Ureter (tissue), 1 donor: ENCODE measurements at places on chromosomes 1 and 21. TPM values are rescaled to one million over a fixed set of nuclear protein-coding genes. Genes with fewer than 3 reads are reported as not detected.

CCDC185 gene
- not detected for total RNA-seq

PROK1 gene
- 9.3 TPM for total RNA-seq

C1orf185 gene
- total RNA-seq: not detected

BRINP3 gene
- total RNA-seq: not detected

DEPDC1 gene
- 0.21 TPM for total RNA-seq

FGR gene
- 17.2 TPM for total RNA-seq

CRNN gene
- total RNA-seq: not detected

KCNC4 gene
- total RNA-seq: 5.2 TPM

TCHH gene
- not detected for total RNA-seq

CFAP74 gene
- 0.83 TPM for total RNA-seq

HSD3B1 gene
- 0.75 TPM for total RNA-seq

GJA5 gene
- total RNA-seq: 5.0 TPM

CD48 gene
- 6.0 TPM for total RNA-seq

SAMSN1 gene
- total RNA-seq: 8.3 TPM

MYBPH gene
- not detected for total RNA-seq

AMPD1 gene
- 0.86 TPM for total RNA-seq

PLPP3 gene
- total RNA-seq: 109 TPM

PRKAA2 gene
- total RNA-seq: 7.1 TPM

VSIG8 gene
- total RNA-seq: not detected

FAM177B gene
- total RNA-seq: 0.44 TPM

GBP3 gene
- total RNA-seq: 79.7 TPM

TPR gene
- 121 TPM for total RNA-seq

LRRC71 gene
- total RNA-seq: not detected

LRRC8D gene
- total RNA-seq: 17.8 TPM

DR1 gene
- 50.1 TPM for total RNA-seq

TEKT2 gene
- total RNA-seq: not detected

SPATA1 gene
- total RNA-seq: 0.96 TPM

NBPF14 gene
- total RNA-seq: 22.0 TPM

SLC35D1 gene
- 27.6 TPM for total RNA-seq

TFF3 gene
- 3.0 TPM for total RNA-seq

COL11A1 gene
- total RNA-seq: not detected

CD52 gene
- 9.8 TPM for total RNA-seq

FAM110D gene
- 7.9 TPM for total RNA-seq

HTR1D gene
- 0.91 TPM for total RNA-seq

OR10Z1 gene
- total RNA-seq: not detected

S100B gene
- total RNA-seq: 3.0 TPM
